Mesothelial cell of epicardium (in vitro differentiated cells): ENCODE measurements at places on chromosomes 7 and 10. TPM values are rescaled to one million over a fixed set of nuclear protein-coding genes. Genes with fewer than 3 reads are reported as not detected.

Gene CYP3A4
- total RNA-seq = not detected in 3 replicates

Gene TAS2R41
- total RNA-seq = not detected in 3 replicates

Gene TAS2R3
- 4.0 to 5.6 TPM (median 5.0 TPM) in 3 replicates for total RNA-seq

Gene CYP2C8
- 5.0 to 5.8 TPM (median 5.3 TPM) in 3 replicates for total RNA-seq

Gene NKX2-3
- not detected in 3 replicates for total RNA-seq

Gene PLXDC2
- total RNA-seq = 60.0 to 62.7 TPM (median 62.3 TPM) in 3 replicates

Gene TAS2R39
- not detected in 3 replicates for total RNA-seq

Gene LRRD1
- total RNA-seq = 0.42 to 0.51 TPM (median 0.50 TPM) in 3 replicates

Gene GDF2
- total RNA-seq = not detected in 3 replicates

Gene OR2A5
- total RNA-seq = not detected in 3 replicates

Gene CFAP69
- total RNA-seq = 3.7 to 4.8 TPM (median 4.6 TPM) in 3 replicates

Gene DNAAF5
- 33.9 to 39.0 TPM (median 36.9 TPM) in 3 replicates for total RNA-seq

Gene CPN1
- total RNA-seq = not detected in 3 replicates

Gene PTN
- 145 to 179 TPM (median 164 TPM) in 3 replicates for total RNA-seq

Gene CCSER2
- total RNA-seq = 37.1 to 44.2 TPM (median 38.7 TPM) in 3 replicates

Gene FAM25C
- total RNA-seq = not detected in 3 replicates

Gene DPYSL4
- total RNA-seq = 13.1 to 18.6 TPM (median 14.4 TPM) in 3 replicates

Gene OR2A7
- 10.8 to 11.3 TPM (median 11.1 TPM) in 3 replicates for total RNA-seq

Gene DOCK1
- 70.0 to 74.8 TPM (median 70.5 TPM) in 3 replicates for total RNA-seq

Gene AKR1C8
- not detected in 3 replicates for total RNA-seq

Gene SGCE
- 50.4 to 59.3 TPM (median 51.3 TPM) in 3 replicates for total RNA-seq

Gene EIF5AL1
- 0.07 TPM in 2 of 3 replicates, not detected in the other for total RNA-seq
